ENCODE measurements at places on chromosomes 1 and 21.

GRCh38 chr1:184708084-184708676 is 46.5 kb downstream of the EDEM3 start:
- no peak for DNase-seq

DNA sequence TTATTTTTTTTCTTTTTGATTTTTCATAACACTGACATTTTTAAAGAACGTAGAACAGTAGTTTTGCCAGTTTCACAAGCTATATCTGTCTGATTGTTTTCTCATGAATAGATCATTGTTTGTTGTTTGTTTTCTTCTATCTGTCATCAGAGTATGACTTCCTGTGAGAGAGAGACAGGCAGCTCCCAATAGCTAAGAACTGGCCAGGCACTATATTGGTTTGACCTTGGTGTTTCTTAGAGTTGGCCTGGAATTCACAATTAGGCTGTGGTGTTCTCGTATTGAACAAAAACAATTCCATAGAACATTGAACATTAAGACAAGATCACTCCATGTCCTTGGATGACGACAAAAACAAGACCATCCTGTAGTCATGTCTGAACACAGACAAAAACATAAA is 43.4 kb downstream of the RPS6KC1 start:
- no peak for DNase-seq

GRCh38 chr1:219476116-219476515 is 136.8 kb downstream of the ZC3H11B start:
- no peak for DNase-seq

- DNase-seq, result no peak
Measured at GRCh38 chr1:109523706-109524105, 14.2 kb upstream of the AMIGO1 start.

DNA sequence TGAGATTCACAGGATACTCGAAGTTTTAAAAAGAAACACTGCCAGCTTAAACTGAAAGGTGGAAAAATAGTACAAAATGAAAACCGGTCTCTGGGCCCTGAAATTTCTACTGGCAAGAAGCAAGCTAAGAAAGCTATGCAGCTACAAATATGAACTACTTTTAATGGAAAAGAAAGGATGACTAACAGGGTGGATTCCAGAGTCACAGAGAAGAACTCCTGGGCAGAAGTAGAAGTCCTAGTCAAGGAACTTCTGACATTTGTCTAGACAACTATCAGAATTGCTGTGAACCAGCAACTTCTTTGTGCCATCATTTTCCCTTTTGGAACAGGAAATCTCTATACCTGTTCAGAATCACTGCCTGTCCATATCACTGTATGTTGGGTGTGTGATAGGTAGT is 38.1 kb downstream of the CD160 start:
- DNase-seq, result no peak

DNA sequence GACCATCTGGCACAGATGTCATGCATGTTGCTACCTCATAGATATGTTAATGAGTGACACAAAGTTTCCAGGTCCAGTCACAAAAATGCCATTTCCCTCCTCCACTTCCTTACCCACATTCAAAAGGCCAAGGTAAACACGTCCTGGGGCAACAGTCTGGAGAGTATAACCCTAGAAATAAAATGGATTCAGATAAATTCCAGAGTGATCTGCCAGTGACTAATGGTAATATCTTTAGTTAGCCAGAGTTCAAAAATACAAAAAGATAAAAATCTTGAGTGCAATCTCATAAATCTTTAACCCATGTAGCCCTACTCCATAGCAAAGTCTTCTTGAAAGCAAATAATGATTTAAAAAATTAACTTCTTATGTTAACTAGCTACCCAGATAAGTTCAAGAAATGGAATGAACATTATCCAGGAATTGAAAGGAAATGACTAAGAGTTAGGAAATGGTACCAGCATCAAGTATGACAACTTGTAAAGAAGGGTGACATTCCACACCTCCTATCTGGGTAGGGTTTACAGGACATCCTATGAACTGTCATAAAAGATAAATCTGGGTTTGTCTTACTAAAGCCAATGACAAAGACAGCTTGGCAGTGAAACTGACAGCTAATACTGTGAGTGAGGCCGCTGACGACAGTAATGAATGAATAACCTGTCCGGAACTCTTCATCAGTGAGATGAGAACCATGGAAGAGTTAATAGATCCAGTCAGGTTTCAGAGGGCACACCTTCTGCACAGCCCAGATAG is 18.1 kb downstream of the RGS2 start:
- DNase-seq, result no peak

- peak; percentile 23 for DNase-seq
Measured at GRCh38 chr1:154698320-154699096, 90.5 kb upstream of the ADAR start.

DNA sequence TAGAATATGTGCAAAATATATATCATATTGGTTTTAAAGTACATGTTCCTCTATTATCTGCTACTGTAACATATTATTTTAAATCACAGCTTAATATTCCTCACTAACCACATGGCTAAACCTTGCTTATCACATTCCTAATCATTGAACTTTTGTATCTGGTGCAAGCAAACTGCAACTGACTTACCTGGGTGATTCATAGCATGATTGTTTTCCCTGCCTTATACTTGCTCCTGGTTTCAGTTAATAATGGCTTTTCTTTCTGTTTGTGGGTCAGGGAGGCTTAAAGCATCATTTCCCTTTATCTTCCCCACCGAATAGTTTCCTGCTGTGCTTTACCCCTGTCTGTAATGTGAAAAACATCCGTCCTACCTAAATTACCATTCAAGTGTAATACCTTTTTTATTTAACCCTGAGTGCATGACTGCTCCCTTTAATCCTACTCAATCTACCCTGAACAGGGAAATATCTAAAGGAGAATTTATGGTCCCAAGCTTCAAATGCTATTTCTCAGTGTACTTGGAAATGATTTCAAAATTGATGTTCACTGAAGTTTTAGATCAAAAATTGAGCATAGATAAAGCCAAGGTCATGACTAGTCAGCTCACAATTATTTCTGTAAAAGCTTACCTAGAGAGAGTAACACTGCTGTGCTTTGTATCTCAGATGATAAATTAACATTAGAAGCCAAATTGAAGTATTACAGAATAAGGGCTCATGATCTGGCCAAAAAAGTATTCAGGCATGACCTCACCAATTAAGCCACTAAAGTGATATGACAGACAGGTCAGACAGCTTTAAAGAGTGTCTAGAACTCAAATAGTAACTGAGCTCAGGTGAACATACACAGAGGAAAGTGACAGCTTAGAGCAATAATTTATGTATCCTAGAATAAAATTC is 507.1 kb downstream of the BRINP3 start:
- DNase-seq, result no peak

- DNase-seq, result no peak
Measured at GRCh38 chr1:81437213-81437612, 363.5 kb upstream of the ADGRL2 start.

DNA sequence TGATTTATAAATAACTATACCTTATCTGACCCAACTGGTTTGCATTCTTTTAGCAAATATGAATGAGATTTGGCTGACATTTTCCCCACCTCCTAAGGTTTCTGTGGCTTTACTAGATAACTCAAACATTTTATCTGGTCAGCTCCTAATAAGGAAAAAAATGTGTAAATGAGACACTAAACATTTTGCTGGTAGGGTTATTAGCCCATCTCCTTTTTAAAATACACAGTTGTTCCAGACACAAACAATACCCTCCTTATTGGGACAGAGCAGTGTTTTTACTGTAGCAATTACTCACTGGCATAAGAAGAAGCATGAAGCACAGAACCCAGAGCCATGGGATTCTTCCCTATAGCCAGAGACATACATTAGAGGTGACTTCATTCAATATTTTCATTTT is 53.8 kb upstream of the NUF2 start:
- no peak for DNase-seq

GRCh38 chr1:31674626-31675025 is 29.2 kb downstream of the COL16A1 start:
- DNase-seq, result no peak

GRCh38 chr1:232751393-232752140 is 53.6 kb upstream of the MAP10 start:
- DNase-seq, result no peak

Measured in activated CD4-positive, alpha-beta T cell treated with anti-CD3 and anti-CD28 coated beads, Interleukin-2, amount 50 U/mL, for 16 hours (primary cell).